ENCODE measurements at places on chromosomes 3 and 15.

- DNase-seq: no peak
These were observed 62.9 kb downstream of the ATG7 start for GRCh38 chr3:11335056-11335608.

DNA sequence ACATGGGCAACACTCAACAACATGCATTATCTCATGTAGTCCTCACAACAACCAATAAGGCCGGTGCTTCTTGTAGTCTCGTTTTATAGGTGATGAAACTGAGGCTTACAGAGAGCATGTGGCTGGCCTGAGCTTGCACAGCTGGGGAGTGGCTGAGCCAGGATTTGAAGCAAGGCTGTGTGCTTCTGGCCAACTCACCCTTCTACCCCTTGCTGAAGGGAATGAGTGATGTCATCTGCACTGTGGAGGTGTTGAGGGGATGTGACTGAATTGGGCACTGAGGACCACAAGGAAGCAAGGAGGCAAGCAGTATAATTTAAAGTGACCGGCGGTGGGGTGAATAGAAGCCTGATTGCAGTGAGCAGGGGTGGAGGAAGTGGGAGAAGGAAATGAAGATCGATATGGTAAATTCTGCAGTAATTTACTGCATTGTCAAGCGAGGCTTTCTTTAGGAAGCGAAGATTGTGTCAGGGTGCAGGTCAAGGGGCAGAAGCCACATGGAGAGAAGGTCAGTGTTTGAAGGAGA, 62.3 kb downstream of the MINAR1 start:
- DNase-seq: no peak

DNA sequence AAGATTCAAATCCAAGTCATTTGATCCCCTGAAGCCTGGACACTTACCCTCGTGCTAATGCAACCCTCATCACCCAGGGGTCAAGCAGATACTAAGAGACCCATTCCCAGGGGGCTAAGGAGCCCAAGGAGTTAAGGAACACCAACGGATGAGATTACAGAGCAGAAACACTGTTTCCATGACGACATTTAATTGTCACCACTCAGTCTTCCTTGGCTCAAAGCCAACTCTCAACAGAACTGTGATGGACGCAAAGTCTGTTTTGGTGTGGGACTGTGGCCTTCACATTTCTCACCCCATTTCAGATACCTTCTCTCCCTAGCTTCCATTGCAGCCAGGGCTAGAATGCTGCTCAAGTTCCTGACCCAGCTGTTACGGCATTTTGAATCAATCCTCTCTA, 383.5 kb upstream of the WNT5A start:
- no peak for DNase-seq

GRCh38 chr15:41801185-41801584, 26.7 kb upstream of the JMJD7 start:
- no peak for DNase-seq

DNA sequence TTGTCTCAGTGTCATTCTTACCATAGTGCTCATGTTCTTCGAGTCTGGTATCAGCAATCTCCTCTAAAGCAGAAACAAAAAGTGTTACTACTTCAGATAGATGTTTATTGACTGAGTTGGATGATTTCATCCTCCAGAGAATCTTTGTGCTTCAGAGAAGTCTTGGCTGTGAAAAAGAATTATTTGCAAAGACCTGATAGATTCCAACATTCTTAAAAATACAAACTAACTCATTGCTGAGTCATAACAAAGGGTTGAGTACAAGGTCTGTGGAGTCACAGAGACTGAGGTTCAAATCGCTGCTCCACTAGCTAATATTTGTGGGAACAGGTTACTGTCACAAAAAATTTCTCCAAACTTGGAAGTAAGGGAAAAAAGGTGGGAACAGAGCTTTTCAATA, 9.0 kb upstream of the STRIT1 start:
- DNase-seq: no peak

DNA sequence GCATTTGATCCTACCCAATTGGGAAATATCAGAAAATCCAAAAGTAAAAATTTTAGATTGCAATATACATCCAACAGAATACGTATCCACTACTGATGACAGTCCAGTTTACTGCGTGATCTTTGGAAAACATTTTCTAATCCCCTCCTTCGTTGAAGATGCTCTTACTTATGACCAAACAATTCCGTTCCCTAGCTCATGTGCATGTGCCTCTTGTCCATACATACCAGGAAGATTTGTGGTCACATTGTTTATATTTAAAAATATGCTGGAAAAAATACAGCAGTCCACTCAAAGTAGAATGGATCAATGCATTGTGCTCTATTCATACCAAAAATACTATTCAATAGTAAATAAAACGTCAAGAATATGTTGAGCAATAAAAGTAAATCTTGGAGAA, 135.3 kb downstream of the CHL1 start:
- no peak for DNase-seq

DNA sequence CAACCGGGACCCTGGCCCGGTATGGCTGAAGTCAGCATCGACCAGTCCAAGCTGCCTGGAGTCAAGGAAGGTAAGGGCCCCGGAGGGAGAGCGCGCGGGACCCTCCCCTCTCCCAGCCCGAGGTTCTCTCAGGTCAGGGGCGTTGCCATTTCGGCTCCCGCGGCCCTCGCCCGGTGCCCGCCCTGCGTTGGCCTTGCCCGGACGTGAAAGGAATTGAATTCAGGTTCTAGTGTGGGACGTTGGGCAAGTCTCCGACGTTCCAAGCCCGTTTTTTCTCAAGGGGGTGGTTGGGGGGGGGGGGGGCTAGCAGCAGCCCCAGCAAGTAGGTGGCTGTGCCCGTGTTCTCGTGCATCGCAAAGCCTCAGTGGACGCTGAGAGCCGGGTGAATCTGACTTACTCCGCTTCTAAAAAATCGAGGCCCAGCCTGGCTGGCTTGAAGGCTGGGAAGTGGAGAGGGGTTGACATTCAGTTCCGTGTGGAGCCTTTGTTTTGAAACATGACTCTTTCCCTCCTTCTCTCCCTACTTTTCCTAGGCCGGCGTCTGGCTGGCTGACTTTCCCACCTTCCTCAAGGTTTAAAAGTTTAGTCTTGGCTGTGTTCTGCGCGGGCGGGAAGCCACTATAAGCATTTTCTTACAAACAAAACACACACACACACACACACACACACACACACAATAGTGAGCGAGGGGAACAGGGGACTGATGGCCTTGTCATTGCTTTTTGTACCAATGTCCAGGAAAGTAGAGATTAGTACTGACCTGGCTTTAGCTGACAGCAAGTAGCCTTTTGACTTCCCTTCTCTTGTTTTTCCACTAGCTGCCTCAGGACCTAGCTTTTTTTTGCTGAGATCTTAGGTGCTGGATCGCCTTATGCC, at the start of gene UTS2B:
UTS2B (minus strand) TSS at position 873 of the 876 bp plus-strand sequence. CDS start 48,337 bp downstream, outside the sequence.
- no peak for DNase-seq

GRCh38 chr15:74406992-74407705, 26.6 kb downstream of the SEMA7A start:
- no peak for DNase-seq

DNA sequence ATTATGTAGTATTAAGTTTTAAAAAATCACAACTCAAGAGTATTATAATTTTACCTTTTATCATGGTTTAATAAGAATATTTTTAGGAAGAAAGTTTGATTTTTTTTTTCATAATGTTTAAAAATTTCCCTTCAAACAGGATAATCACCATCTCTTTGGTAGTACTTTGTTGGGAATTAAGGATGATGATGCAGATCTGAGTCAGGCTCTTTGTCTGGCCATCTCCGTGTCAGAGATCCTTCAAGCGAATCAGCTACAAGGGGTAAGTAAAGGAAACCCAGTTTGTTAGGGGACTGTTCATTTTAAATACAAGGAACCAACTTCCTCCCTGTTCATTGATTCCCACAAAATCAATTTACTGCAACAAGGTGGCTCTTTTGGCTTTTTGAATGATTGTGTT, 36.8 kb upstream of the NIT2 start:
- DNase-seq: no peak

- DNase-seq: no peak
These were observed 112.7 kb downstream of the SNRK start for GRCh38 chr3:43399034-43399433.

DNA sequence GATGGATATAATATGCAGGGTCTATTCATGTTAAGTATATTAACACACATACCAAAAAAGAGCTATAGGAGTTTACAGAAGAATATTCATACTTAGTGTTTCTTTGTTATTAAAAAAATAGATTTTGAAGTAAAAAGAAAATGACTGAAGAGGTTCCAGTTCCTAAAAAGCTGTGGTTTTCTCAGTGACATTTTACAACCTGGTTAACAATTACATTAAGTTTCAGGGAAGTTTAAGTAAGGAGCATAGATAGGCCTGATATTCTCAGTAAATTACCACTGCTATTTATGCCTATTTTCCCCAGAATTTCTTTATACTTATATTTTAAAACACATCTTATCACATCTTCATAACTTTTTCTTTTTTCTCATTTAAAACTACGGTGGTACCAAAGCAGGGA, 43.6 kb upstream of the SPTSSB start:
- no peak for DNase-seq

DNA sequence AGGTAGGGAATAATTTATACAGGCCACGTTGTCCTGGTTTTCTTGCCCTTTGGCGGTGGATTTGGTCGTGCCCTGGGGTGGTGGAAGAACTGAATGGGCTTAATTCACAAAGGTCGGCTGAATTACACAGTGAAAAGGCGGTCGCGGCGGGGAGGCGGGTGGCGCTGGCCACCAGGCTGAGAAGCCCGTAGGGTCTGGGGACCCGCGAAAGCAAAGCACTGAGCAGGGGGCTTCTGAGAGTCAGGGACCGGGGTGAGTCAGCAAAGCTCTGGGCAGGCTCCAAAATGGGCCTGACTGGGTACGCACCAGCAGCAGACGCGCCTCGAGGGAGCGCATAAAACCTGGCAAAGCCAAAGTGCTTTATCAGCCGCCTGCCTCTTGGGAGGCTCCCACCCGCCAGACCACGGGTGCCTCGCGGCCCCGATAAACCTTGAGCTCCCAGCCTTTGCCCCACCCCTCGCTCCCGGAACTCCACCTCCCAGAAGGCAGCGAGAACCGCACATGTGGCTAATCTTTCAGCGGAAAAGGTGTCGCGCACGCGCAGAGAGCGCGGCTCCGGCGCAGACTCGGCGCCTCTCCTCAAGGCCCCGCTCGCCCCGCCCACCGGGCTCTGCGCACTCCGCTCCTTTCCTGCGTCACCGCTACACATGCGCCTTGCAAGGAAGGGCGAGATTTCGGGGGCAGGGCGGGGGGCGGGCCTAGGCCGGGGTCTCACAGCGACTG, 377 bp upstream of the ABCF3 start:
- peak; percentile 99 for DNase-seq

DNA sequence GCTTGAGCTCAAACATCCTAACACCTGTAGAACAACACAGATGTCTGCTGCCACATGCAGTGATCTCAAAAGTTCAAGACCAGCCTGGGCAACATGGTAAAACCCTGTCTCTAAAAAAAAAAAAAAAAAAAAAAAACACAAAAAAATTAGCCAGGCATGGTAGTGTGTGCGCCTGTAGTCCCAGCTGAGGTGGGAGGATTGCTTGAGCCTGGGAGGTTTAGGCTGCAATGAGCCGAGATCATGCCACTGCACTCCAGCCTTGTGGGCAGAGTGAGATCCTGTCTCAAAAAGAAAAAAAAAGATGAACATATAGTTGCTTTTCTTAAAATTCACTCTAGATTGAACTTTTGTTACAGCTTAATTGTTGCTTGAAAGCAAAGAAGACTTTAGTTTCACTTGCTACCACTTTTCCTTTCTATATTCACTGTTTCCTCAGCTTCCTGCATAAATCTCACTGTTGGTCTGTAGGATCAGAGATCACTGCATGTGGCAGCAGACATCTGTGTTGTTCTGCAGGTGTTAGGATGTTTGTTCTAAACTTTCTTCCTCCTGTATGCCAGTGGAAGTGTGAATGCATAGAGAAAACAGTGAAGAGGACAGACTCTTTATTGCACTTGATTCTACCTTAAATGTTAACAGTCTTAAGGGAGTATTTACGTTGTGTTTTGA, 12.6 kb downstream of the RAB11A start:
- no peak for DNase-seq

DNA sequence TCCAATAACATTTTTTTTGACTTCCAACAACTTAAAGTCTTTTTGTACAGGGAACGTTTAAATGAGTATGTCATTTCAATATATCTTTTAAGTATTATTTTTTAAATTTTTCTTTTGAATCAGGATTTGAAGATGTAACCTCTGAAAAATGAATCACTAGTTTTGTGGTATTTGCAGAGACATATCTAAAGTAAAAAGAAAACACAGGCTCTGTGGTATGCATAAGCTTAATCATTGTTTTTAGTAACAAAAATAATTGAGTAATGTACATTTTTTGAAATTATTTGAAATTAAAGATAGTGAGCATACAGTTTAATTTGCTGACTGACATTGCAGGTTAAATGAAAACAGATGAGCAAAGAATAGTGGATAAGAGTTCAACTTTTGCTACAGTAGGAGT, 531.3 kb downstream of the ROBO1 start:
- no peak for DNase-seq

DNA sequence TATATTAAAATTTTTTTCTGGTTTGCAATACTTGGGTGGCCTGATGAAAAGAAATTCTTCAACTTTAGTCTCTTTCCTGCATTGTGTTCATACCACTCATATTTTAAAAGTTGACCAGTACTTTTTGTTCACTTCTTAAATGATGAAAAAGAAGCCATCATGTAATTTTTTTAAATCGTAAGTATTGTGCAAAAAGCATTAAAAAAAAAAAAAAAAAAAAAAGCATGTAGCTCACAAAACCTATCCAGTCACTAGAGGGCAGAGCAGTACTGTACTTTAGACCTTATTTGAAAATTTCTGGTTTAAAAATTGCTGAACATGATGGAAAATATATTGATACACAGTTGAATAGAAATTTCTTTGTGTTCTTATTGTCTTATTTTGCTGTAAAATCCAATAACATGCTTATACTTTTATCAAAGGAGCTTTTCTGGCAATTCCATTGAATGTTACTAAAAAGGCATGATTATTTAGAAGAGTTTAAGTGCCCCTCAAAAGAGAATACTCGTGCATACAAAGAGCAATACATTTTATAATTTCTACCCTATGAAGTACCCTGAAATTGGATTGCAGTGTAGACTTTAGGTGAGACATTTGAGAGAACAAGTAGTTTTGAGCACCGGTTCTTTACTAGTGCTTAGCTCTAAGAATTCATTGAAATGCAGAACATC, 137.7 kb downstream of the BBX start:
- DNase-seq: no peak

DNA sequence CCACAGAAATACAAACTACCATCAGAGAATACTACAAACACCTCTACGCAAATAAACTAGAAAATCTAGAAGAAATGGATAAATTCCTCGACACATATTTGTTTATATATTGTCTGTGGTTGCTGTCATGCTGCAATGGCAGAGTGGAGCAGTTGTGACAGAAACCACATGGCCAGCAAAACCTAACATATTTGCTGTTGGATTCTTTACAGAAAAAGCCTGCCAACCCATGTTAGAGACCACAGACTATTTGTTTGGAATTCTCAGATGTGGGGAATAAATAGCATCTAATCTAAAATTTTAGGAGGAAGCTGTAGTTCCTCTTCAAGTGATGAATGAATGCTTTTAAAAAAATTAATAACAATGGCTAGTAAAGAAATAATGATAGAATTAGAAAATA, 341.6 kb upstream of the AZI2 start:
- no peak for DNase-seq

GRCh38 chr15:84731774-84732173, 15.8 kb upstream of the SEC11A start:
- DNase-seq: no peak

GRCh38 chr3:111802163-111802625, 56.9 kb upstream of the PHLDB2 start:
- DNase-seq: no peak
